ENCODE measurements at places on chromosomes 3 and 15.

DNA sequence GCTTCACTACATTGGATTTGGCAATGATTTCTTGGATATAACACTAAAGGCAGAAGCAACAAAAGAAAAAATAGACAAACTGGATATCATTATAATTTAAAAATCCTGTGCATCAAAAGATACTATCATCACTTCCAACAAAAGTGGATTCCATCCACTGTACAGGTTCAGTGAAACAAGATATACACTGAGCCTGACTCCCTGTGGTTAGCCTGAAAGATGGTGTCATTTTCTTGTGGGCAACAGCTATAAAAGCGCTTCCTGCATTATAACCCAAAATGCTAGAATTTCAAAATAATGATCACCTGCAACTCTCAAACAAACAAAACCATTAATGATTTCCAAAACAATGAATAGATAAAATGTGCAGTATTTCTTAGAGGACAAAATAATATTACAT lies 39.6 kb upstream of the TBC1D23 start:
- DNase-seq: no peak

DNA sequence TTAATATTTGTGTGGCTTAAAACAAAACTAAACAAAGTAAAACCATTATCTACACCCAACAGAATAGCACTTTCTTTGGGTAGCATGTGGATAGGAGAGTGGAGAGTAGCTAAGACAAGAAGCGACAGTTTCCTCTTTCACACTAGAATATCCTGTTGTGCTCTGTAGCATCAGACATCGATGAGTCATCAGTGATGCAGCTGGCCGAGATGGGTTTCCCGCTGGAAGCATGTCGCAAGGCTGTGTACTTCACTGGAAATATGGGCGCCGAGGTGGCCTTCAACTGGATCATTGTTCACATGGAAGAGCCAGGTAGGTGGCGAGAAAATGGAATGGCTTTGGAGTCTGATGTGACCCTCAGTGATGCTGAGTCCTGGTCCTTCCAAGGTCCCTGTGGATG lies 108.1 kb downstream of the USP13 start:
- DNase-seq: peak; percentile 49

- DNase-seq: no peak
Observed at GRCh38 chr3:120487191-120487650, 36.4 kb upstream of the FSTL1 start.

GRCh38 chr3:155202626-155203025 lies 90.9 kb downstream of the STRIT1 start:
- DNase-seq: no peak

DNA sequence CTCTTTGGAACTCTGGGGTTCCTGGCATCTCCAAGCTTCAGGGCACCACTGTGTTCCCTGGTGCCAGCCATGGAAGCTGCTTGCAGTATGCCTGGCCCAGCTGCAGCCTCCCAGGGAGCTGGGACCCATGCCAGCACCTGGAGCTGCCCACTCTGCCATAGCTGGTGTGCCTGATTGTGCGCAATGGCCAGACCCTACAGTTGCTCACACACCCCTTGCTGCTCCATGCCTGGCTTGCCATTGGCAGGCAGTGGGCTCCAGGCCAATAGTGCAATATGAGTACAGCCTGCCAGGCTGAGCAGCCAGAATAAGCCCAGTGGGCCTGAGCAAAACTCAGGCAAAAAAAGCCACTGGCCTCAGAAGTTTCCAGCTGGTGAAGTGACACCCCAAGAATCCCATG lies 43.8 kb upstream of the LRRFIP2 start:
- DNase-seq: no peak

DNA sequence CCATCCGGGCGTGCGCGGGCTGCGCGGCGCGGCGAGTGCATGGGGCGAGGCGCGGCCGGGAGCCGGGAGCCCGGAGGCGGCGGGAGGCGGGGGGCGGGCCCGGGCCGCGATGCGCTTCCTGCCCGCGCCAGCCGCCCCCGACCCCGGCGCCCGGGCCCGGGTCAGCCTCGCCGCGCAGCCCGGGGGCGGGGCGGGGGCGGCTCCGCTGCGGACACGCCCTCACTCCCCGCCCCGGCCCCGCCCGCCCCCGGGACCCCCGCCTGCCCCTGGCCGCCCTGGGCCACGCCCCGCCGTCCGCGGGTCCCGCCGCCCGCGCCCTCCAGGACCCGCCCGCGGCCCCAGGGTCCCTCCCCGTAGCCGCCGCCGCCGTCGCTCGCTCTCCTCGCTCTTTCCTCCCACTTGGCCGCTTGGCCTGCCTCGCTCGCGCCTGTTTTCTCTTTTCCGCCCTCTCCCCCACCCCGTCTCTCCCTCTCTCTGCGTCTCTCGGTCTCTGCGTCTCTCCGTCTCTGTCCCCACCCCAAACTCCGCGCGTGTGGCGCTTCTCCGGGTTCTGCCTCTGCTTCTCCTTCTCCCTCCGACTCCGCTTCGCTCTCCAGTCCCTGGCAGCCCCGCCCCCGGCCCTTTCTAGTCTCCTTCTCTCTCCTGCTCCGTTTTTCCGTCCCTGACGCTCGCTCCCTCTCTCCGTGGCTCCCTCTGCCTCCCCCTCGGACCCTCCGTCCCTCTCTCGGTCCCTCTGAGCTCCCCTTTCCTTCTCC lies at the start of gene PLXND1:
TSS of gene PLXND1 (minus strand) at position 41 of the 755 bp plus-strand sequence. CDS start at position 4, 37 bp downstream.
- peak; percentile 38 for DNase-seq

DNA sequence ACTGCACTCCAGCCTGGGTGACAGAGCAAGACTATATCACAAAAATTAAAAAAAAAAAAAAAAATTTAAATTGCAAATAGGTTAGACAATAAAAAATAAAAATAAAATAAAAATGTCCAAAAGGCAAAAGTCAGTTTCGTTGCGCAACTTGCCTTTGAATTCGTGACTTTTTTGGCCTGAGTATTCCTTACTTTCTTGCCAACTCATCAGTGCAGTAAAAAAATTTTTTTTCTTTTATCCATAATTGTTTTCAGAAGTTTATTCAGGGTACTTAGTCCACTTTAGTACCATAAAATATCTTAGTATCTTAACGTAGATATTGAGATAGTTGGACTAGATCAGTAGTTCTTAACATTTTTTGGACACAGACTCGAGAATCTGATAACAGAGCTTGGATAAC lies 22.4 kb upstream of the CILP start:
- no peak for DNase-seq

DNA sequence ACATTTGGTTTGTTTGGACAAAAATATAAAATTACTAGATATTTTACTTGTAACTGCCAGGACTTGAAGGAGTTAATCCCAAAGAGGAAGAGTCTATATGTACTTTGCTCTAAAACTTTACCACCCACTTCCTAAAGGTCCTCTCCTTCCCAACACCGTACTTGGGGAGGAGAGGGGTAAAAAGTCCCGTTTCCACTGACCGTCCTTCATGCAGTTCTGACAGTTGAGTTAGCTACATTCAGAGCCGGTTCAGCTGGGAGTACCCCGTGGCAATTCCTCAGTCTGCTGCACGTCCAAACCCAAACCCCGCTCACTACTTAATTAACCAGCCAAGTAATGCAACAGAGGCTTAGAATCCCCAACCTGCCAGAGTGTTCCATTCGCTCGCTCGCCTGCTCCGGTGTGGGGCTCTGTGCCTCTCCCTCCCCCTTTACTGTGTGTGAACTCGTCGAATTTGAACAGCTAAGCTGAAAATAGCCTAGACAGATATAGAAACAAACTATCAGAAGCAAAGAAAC lies 519.7 kb downstream of the FOXP1 start:
- no peak for DNase-seq

DNA sequence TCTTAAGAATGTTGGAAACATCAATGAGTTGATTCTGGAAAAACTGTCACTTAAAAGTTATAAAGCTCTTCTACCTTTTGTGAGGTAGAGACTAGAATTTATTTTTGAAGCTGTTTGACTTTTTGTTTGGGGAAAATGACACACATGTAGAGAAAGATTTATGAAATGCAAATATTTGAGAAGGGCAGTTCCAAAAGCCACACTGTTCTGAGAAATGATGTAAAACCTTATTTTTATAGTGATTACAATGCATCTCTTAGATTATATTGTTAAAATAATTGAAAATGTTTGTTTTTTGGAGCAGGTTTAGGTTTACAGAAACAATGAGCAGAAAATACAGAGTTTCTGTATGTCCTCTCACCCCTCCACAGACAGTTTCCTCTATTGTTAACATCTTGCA lies 116.1 kb upstream of the CMC1 start:
- DNase-seq: no peak

DNA sequence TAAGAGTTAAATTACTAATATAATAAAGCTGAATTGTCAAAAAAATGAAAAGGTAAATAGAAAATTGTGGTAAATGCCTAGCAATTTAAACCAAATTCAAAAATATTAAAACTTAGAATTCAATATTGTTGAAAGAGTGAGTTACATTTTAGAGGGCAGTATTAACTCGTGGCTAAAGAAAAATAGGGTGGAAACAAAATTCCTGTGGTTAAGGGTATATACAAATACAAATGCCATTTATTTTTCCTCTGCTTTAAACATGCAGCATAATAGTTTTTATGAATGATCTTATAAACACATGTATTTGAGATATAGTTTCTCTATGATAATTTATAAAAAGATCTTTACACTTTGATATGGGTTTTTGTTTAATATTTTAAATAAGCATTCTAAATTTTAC lies 79.0 kb downstream of the NEDD4 start:
- no peak for DNase-seq

GRCh38 chr3:167884481-167884880 lies 149.0 kb downstream of the SERPINI1 start:
- DNase-seq: no peak

GRCh38 chr3:183884097-183884426 lies 618 bp downstream of the PARL start:
- DNase-seq: no peak

DNA sequence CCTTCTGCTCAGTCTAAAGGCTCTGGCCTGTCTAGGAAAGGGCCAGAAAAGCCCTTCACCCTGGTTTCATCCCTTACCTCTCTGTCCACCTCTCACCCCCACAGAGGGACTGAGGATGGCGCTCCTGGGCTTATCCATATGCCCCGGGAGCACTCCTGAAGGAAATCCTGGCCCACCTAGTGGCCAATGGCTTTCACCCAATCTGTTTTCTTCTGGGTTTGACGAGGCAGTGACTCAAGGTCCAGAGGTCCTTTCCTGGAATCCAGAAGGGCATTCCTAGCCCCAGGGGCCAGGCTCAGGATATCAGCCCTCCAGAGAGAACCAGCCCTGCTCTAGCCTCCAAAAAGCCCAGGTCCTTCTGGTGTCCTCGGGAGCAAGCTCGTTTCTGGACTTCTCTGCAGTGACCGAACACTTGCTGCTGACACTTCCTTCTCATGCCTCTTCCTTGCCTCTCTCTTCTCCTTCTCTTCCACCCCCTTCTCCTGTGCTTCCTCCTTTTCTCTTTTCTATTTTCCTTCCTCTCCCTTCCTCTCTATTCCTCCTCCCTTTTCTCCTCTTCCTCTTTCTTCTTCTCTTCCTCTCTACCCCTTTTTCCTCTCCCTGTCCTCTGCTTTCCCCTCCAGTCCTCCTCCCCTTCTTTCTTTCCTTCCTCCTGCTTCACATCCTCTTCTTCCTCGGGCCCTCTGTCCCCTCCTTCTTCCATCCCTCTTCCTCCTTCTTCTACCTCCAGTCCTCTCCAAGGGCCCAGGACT lies 59.6 kb downstream of the RHCG start:
- no peak for DNase-seq

- no peak for DNase-seq
Observed at GRCh38 chr15:64804619-64805018, 20.8 kb downstream of the PIF1 start.

DNA sequence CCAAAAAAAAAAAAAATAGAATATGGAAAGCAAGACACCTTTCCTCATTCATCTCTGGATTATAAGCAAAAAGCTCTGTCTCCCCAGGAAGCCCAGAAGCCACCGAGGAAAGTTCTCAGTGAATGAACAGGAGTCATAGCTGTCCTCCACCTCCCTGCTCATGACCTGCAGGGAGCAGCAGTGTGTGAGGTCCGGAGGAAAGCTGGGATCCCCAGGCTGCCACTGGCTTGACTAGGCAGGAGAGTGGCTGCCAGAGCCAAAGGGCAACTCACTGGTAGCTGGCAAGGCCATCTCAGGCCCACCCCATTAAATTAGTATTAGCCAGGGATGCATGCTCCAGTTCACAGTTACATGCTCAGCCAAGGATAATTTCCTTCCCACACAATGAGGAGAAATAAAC lies 191.6 kb upstream of the STT3B start:
- no peak for DNase-seq

GRCh38 chr3:167700046-167700445 lies 34.6 kb downstream of the PDCD10 start:
- DNase-seq: no peak

DNA sequence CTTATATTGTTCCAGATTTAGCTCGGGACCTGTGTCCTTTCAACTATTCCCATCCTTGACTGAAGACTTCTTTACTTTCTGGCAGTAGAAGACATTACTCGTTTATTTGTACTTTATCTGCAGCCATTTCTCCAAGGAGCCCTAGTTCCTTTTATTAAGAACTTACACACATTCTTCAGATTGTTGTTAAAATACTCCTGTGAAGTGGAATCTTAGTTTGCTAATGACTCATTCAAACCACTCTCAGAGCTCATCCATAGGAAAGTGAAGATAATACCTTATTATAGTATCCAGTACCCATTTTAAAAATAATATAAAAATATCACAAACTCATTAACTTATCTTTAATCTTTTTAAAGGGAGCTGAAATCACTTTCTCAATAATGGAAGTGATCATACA lies 63.5 kb downstream of the C3orf70 start:
- DNase-seq: no peak

DNA sequence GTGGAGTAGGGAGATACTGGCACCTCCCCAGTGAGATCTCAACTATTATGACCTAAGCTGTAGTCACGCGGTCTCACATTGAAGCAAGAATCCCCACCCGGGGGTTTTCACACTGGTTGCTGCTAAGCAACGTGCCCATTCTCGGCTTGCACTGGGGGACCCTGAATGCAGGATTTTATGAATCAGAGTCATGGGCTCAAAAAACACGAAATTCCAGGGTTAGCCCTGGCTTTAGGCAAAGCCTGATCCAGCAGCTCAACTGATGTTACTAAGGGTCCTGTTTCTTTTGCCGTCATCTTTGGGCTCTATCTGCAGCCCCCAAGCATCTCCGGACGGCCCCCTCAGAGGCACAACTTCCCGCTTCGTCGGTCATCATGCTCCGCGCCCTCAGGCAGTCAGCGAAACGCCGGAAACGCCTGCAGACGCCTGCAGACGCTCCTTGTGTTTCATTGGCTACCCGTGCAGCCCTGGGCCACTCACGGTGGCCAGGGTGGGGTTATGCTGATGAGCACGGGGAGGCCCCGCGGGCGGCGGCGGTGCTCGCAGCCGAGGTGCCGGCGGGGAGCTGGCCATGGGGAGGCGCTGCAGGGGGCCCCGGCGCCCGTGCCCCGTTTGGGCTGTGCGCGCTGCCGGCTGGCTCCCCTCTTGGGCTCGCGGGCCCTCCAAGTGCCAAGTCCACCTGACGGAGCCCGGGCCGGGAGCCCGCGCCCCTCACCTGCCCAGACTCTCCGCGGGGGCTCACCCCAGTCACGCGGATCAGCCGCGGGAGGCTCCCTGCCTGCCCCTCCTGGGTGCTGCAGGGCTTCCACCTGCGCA lies 25.8 kb downstream of the EFCC1 start:
- peak; percentile 77 for DNase-seq

- no peak for DNase-seq
Observed at GRCh38 chr15:66679657-66680108, 22.4 kb upstream of the SMAD6 start.
